ENCODE measurements at places on chromosomes 12 and 14. TPM values are rescaled to one million over a fixed set of nuclear protein-coding genes. Genes with fewer than 3 reads are reported as not detected.
A peak's percentile ranks its signal among the peaks of the same experiment; 100 is the strongest.

DNA sequence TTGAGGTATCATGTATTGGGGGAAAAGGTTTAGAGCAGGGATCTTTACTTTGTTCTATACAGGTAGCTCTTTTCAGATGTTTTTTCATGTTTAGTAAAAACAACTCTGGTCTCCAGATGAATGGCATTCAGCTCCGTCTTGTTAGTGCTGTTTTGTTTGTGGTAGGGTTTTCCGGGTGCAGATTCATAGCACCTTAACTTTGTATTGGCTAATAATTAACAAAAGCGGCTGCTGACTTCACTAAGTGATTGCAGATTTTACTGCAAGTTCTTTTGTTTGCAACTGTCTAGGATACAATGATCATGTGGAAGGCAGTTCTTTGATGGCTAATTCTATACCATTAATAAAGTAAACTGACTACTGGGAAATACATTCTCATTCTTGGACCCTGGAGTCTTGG, 32.2 kb upstream of the BHLHE41 start:
- H3K4me1 ChIP-seq: peaks cover 16% of the 10 kb centered on the region
- no peak overlapping the region for H3K4me3 ChIP-seq
- H3K27ac ChIP-seq: no peak overlapping the region
- H3K36me3 ChIP-seq: no peaks in the 10 kb centered on the region

GRCh38 chr12:73362666-73363065, 1090.5 kb downstream of the TRHDE start:
- no peaks in the 10 kb centered on the region for H3K27me3 ChIP-seq
- no peak for DNase-seq
- no peak overlapping the region for H3K4me3 ChIP-seq
- H3K36me3 ChIP-seq: no peaks in the 10 kb centered on the region
- no peak overlapping the region for H3K27ac ChIP-seq

DNA sequence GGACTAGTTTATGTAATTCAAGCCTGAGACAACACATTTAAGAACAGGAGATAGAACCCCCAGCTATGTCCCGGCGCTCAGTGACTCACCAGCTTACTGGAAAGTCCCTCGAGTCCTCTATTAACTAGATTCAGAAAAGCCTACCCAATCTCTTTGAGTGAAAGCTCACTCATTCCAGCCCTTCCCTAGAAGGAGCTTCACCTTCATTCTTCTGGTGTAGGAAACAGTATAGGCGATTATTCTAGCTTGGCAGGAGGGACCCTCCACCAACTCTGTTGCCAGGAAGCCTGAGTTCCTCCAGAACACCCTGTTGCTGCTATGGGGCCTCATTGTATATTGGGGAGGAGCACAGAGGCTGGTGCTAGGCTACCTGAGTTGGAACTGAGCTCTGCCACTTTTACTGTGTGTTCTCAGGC, 57.2 kb upstream of the AEBP2 start:
- H3K27me3 ChIP-seq: no peaks in the 10 kb centered on the region
- DNase-seq: peak; percentile 9
- H3K4me3 ChIP-seq: no peak overlapping the region
- H3K36me3 ChIP-seq: no peaks in the 10 kb centered on the region
- no peak overlapping the region for H3K27ac ChIP-seq
- H3K4me1 ChIP-seq: peaks cover 7% of the 10 kb centered on the region

GRCh38 chr14:22414876-22415604, 174.0 kb downstream of the DAD1 start:
- DNase-seq: no peak
- no peaks in the 10 kb centered on the region for H3K27me3 ChIP-seq
- no peak overlapping the region for H3K27ac ChIP-seq
- no peaks in the 10 kb centered on the region for H3K4me1 ChIP-seq
- no peaks in the 10 kb centered on the region for H3K36me3 ChIP-seq

The SERPINA5 gene
- total RNA-seq: 498 TPM

The PSMB5 gene
- total RNA-seq: 1,316 TPM

- H3K27me3 ChIP-seq: no peaks in the 10 kb centered on the region
- DNase-seq: no peak
- H3K4me3 ChIP-seq: no peak overlapping the region
- H3K4me1 ChIP-seq: no peaks in the 10 kb centered on the region
Observed at GRCh38 chr14:36167431-36167830, 9.1 kb downstream of the PTCSC3 start.

- H3K27me3 ChIP-seq: no peaks in the 10 kb centered on the region
- H3K36me3 ChIP-seq: peaks cover 35% of the 10 kb centered on the region
- H3K4me3 ChIP-seq: no peak overlapping the region
- no peak for DNase-seq
- H3K27ac ChIP-seq: no peak overlapping the region
Observed at GRCh38 chr12:94304566-94305061, 155.1 kb downstream of the CEP83 start.

The AQP2 gene
- total RNA-seq: not detected

The TULP3 gene
- 11.8 TPM for total RNA-seq

The LTBR gene
- total RNA-seq: 12.1 TPM

- no peak overlapping the region for H3K27ac ChIP-seq
- peaks cover 18% of the 10 kb centered on the region for H3K4me1 ChIP-seq
- no peak overlapping the region for H3K4me3 ChIP-seq
- H3K36me3 ChIP-seq: no peaks in the 10 kb centered on the region
Observed at GRCh38 chr12:121205491-121205890, 4.4 kb upstream of the P2RX4 start.

The CPNE6 gene
- not detected for total RNA-seq

DNA sequence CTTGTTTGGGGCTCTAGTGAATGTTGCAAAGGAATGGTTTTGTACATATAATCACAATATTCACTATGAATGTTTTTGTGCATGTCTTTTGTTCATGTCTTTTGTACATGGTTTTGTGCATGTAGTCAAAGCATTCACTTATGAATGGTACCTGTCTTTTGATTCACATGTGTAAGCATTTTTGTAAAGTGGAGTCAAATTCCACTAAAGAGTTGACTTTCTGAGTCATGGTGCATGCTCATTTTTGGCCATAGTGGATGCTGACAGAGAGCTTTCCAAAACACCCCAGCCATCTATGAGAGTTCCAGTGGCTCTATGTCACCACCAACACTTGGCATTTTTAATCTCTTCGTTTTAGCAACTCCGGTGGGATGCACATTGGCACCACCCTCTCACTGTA, 1185.9 kb upstream of the TMEM132C start:
- no peaks in the 10 kb centered on the region for H3K4me1 ChIP-seq
- no peak overlapping the region for H3K4me3 ChIP-seq
- no peak overlapping the region for H3K27ac ChIP-seq
- no peaks in the 10 kb centered on the region for H3K27me3 ChIP-seq

DNA sequence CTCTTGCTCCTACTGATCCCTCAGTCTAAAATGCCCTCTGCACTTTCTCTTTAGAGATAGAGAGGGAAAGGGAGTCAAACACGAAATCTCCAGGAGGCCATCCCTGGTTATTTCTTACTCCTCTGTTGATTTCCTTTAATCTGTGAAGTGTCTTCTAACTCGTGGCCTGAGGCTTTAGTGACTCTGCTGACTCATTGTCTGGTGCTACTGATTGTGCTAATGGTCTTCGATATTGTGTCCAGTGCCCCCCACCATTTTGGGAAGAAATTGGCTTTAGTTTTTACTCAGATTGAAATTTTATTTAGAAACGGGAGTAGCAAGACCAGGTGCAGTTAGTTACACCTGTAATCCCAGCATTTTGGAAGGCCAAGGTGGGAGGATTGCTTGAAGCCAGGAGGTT, 839 bp downstream of the CLEC9A start:
- H3K27me3 ChIP-seq: no peaks in the 10 kb centered on the region
- H3K4me3 ChIP-seq: no peak overlapping the region
- H3K36me3 ChIP-seq: no peaks in the 10 kb centered on the region

The SYNDIG1L gene
- not detected for total RNA-seq

- peak overlapping the region; percentile 58 for H3K27ac ChIP-seq
- no peaks in the 10 kb centered on the region for H3K36me3 ChIP-seq
- DNase-seq: peak; percentile 72
- H3K27me3 ChIP-seq: no peaks in the 10 kb centered on the region
- no peak overlapping the region for H3K4me3 ChIP-seq
- peaks cover 67% of the 10 kb centered on the region for H3K4me1 ChIP-seq
Observed at GRCh38 chr12:70271025-70271424, 27.8 kb downstream of the CNOT2 start.

The NEUROD4 gene
- total RNA-seq: not detected

DNA sequence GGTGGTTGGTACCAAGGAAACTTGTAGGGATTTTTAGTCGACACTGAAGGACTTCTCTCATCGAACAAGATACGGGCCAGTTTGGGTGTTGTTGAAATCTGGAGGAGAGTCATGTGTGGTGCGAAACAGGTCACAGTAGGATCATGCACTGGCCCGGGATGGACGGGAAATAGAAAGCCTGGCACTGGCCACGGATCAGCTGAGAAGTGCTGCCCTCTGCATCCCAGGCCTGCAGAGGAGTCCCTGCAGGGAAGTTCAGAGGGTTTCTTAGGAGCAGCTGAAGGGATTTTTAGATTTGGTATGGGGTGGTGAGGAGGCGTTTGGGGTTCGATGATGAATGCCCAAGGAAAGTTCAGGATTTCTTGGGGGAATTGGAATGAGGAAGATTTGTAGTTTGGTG, 63.1 kb downstream of the TSPAN9 start:
- no peak overlapping the region for H3K27ac ChIP-seq
- no peak for DNase-seq
- no peaks in the 10 kb centered on the region for H3K4me1 ChIP-seq
- no peaks in the 10 kb centered on the region for H3K27me3 ChIP-seq
- no peak overlapping the region for H3K4me3 ChIP-seq

DNA sequence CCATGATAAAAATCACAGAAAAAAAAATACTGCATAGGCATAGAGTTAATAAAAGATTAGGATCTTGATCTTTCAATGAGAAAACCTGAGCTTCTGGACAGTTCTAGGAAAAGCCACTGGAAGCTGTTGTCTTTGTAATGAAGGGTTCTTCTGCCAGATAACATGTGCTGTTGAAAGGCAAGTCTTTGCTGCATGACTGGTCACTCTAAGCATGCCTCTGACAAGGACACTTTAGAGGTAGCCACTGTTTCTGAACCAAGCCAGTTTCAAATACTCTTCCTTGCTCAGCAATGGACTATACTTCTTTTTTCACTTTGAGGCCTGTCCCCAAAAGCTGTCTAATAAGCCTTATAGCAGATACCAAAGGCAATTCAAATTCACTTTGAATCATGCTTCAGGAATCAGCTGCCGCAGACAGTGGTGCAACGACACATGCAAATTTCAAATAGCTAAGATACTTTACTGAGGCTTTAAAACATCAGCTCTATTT, 70.2 kb downstream of the BTG1 start:
- H3K36me3 ChIP-seq: no peaks in the 10 kb centered on the region
- no peaks in the 10 kb centered on the region for H3K27me3 ChIP-seq
- H3K4me1 ChIP-seq: peaks cover 47% of the 10 kb centered on the region
- no peak for DNase-seq

DNA sequence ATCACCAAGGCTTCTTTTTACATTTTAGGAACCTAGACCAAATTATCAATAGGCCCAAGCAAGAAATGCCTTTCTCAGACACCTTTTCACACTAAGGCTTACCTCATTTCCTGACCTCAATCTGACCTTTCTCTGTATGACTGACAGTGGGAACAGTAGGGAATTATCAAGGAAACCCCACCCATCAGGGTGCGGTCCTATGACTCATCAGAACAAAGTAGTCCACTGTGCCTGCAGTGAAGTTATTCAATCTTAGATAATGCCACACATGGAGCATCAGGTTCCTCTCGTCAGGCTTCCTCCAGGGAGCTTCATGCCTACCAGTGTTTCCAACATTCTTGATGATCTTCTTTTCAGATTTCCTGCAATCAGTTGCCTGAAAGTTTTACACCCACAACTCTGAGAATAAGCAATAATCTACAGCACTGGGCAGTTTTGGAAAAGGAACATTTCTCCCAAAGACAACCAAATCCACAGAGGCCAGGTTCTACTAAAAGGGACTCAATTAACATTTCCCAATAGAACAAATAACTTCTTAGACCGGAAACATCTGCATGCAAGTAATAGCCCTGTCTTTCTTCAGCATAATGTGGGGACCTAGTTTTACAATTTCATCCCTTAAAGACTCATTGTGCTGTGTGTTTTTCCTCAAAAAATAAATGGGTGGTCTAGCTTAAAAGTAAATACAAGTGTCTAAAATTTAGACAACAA, 35.9 kb upstream of the TMTC2 start:
- H3K4me3 ChIP-seq: no peak overlapping the region
- no peaks in the 10 kb centered on the region for H3K36me3 ChIP-seq
- peak; percentile 74 for DNase-seq
- H3K4me1 ChIP-seq: no peaks in the 10 kb centered on the region
- no peak overlapping the region for H3K27ac ChIP-seq

DNA sequence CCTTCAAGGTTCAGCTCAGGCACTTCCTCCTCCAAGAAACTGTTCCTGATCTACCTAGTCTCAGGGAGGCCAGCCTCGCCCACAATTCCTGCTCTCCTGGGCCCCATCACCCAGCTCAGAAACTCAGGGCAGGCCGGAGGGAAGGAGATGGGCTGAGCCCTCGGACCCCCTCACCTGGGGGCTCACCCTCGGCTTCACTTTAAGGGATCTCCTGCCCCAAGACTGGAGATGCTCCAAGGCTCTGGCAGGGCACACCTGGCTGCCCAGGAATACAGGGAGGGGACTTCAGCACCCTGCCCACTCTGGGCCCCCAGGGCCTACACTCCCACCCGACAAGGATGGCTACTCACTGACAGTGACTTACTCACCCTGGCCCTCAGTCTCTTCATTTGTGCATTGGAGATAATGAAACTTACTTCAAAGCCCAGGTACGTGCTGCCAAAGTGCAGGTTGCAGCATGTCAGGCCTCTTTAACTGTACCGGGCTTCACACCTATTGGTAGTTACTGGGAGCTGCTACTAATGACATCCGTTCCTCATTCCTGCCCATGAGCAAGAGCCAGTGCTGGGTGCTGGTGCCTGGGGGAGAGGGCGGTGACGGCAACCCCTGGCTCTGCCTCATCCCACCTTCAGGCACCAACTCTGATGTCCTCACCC, 21.0 kb upstream of the PPP1R13B start:
- H3K27me3 ChIP-seq: no peaks in the 10 kb centered on the region
- no peak overlapping the region for H3K4me3 ChIP-seq
- peaks cover 69% of the 10 kb centered on the region for H3K4me1 ChIP-seq
- no peaks in the 10 kb centered on the region for H3K36me3 ChIP-seq
- H3K27ac ChIP-seq: no peak overlapping the region

The LGR5 gene
- 37.0 TPM for total RNA-seq

- peaks cover 30% of the 10 kb centered on the region for H3K4me1 ChIP-seq
- H3K27ac ChIP-seq: no peak overlapping the region
- no peaks in the 10 kb centered on the region for H3K36me3 ChIP-seq
- H3K27me3 ChIP-seq: no peaks in the 10 kb centered on the region
Observed at GRCh38 chr12:30440826-30441602, 254.7 kb downstream of the IPO8 start.

- no peak for DNase-seq
- H3K36me3 ChIP-seq: peaks cover 32% of the 10 kb centered on the region
- H3K27ac ChIP-seq: peak overlapping the region; percentile 76
- no peaks in the 10 kb centered on the region for H3K27me3 ChIP-seq
Observed at GRCh38 chr12:65962036-65962430, 137.8 kb downstream of the HMGA2 start.

The STON2 gene
- total RNA-seq: 13.8 TPM

- no peak for DNase-seq
- no peak overlapping the region for H3K27ac ChIP-seq
- no peaks in the 10 kb centered on the region for H3K36me3 ChIP-seq
- no peak overlapping the region for H3K4me3 ChIP-seq
- H3K27me3 ChIP-seq: no peaks in the 10 kb centered on the region
- H3K4me1 ChIP-seq: peaks cover 11% of the 10 kb centered on the region
Observed at GRCh38 chr14:96139169-96139568, 65.5 kb upstream of the BDKRB2 start.

GRCh38 chr14:92502541-92503286, 10.9 kb upstream of the RIN3 start:
- no peaks in the 10 kb centered on the region for H3K36me3 ChIP-seq
- H3K27ac ChIP-seq: peak overlapping the region; percentile 81
- H3K4me3 ChIP-seq: peak overlapping the region; percentile 56
- DNase-seq: no peak
- peaks cover 58% of the 10 kb centered on the region for H3K4me1 ChIP-seq

Data from HepG2 (cell line).